AG09309 (cell line): ENCODE measurements at places on chromosomes 7 and 10.

DNA sequence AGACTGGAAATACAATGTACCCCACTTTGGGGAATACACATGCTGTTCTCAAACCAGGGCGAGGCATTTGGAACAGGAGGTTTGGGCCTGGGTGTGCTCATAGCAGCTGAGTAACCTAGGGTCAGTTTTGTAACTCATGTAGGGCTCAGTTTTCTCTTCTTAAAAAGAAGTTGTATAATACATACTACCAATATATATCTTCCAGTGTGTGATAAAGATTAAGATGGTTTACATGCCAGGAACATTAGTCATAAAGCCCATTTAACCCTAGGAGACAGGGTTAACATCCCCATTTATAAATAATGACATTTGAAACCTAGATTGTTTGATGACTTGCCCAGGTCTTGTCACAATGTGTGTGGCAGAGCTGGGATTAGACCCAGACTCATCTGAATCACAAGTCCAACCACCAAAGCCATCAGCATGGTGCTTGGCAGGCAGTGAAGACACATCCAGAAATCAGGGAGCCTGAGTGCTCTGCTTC lies 6.0 kb downstream of the AKR1B10 start:
- no peak for DNase-seq

DNA sequence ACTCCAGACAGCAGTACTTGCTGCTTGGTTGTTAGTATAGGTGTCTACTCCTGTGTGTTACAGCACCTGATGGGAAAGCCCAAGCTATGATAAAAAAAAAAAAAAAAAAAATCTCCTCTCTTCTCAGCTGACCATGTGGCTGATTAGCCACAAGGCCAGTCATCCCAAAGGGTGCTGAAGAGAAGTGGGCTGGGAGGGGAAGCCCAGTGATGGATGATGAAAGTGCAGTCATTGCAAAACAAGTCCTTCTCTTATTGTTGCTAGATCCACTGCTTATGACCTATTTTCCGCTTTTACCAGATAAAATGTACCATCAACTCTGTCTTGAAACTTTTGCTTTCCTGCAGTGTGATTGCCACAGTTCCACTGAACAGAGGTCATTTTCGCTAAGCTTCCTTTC lies 1092.5 kb upstream of the C7orf33 start:
- no peak for DNase-seq

GRCh38 chr10:75616874-75617478 lies 185.6 kb downstream of the LRMDA start:
- no peak for DNase-seq

- no peak for DNase-seq
These were observed at the start of gene LRMDA for GRCh38 chr10:75431180-75432111. Gene LRMDA (plus strand): TSS chr10:75431624.

DNA sequence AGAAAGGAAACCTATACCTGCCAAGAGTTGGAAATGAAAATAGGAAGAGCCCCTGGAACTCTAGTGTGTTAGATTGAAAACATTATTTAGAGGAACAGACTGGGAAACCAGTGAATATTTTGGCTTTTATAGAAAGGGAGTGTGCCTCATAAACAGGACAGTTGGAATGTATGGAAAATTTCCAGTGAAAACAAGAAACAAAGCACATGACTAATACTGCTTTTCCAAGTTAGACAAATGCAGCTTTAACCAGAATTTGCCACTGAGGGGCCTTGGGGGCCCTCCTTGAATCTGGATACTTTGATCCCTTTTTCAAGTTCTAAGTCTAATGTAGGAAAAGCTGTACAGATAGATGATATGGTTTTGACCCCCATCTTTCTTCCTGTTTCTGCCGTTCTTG lies 21.2 kb downstream of the ITGB8 start:
- DNase-seq = no peak
